ENCODE measurements at places on chromosomes 7 and 10. TPM values are rescaled to one million over a fixed set of nuclear protein-coding genes. Genes with fewer than 3 reads are reported as not detected.

GCK gene
- total RNA-seq, result not detected

WAPL gene
- total RNA-seq, result 17.3 TPM

PTF1A gene
- total RNA-seq, result not detected

VWDE gene
- total RNA-seq, result 0.60 TPM

CUZD1 gene
- 1.8 TPM for total RNA-seq

HOXA13 gene
- total RNA-seq, result 2.2 TPM

NODAL gene
- not detected for total RNA-seq

CYP26C1 gene
- not detected for total RNA-seq

SHLD2 gene
- total RNA-seq, result 23.4 TPM

ASB10 gene
- not detected for total RNA-seq

TRPV5 gene
- not detected for total RNA-seq

NEURL1 gene
- total RNA-seq, result 0.18 TPM

SLC13A1 gene
- total RNA-seq, result not detected
